ENCODE measurements at places on chromosomes 16 and 17.

DNA sequence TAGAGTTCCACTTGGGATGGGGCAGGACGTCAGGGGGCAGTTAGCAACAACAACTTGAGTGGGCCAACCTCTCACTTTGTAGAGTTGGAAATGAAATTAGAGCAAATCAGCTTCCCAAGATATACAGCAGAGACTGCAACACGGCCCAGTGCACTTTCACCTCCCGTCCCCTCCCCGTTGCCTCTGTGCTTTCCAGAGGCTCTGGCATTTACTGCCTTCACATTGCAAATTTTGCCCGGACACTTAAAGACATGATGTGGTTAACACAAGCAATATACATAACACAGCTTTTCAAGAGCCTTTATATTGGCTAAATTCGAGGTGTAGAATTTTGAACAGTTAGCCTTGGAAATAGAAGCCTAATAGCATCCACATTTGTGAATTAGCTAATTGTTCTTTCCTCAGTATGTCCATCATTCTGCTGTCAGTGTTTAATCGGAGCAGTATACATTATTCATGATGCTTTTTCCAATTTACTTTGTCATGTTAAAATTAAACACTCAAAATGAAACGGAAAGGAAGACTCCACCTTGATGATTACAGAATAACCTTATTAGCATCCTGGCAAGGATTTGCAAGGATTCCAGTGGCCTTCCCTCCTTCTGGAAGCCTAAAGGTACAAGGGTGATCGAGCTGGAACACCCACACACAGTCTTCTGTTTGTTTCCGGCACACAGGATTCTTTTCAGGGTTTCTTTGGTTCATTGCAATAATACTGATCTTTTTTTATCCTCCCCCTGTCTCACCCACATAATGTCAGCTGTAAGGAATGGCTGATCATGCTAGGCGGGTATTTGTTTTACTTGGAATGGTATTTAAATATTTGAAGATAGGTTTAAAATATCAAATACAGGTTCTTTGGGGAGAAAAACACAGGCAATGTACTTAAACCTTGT lies 190.9 kb upstream of the CACNG5 start:
- DNase-seq = no peak

GRCh38 chr17:68349157-68349556 lies 57.9 kb downstream of the ARSG start:
- no peak for DNase-seq

- DNase-seq = no peak
Observed at GRCh38 chr17:51045621-51046020, 75.0 kb downstream of the SPAG9 start.

- no peak for DNase-seq
Observed at GRCh38 chr17:79164913-79165695, 90.5 kb downstream of the ENGASE start.

DNA sequence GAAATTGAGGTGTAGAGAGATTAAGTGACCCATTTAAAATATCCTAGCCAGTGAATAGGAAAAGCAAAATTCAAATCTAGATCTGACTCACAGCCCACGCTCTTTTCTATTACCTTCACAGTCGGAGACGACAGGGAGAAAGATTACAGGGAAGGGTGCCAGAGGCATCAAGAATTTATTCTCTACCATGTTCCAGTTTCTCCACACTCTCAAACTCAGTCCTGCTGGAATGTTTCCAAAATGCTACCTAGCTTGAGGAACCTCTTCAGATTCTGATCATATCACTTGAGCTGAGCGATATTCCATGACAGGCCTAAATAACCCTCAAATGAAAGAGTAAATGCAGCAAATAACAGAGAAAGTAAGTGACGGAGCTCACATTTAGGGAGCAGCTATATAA lies 5.4 kb upstream of the PSMD7 start:
- DNase-seq = no peak

GRCh38 chr17:75442168-75443103 lies 14.0 kb upstream of the TMEM94 start:
- no peak for DNase-seq

- no peak for DNase-seq
Observed at GRCh38 chr16:49485663-49486062, 112.1 kb downstream of the C16orf78 start.

DNA sequence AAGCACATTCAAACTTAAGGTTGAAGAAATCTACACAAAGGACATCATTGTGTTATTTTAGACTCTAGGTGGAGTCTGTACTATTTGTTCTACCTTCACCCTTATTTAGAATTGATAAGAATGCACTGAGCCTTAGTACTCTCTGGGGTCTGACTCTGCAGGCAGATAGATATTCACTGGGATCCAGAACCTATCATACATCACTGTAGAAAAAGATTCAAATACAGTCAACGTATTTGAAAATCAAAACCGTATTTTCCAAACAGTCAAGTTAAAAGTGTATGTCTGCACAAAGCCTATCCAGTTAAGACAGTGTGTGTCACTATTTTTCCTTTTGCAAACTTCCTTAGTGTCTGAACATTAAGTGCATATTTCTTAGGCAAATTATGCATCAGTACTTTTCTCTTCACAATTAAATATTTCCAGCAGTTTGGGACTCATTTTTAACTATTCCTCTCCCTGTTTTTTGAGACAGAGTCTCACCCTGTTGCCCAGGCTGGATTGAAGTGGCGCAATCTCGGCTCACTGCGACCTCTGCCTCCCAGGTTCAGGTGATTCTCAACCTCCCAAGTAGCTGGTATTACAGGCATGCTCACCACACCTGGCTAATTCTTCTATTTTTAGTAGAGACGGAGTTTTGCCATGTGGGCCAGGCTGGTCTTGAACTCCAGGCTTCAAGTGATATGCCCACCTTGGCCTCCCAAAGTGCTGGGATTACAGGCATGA lies 22.3 kb downstream of the MOSMO start:
- DNase-seq = no peak

DNA sequence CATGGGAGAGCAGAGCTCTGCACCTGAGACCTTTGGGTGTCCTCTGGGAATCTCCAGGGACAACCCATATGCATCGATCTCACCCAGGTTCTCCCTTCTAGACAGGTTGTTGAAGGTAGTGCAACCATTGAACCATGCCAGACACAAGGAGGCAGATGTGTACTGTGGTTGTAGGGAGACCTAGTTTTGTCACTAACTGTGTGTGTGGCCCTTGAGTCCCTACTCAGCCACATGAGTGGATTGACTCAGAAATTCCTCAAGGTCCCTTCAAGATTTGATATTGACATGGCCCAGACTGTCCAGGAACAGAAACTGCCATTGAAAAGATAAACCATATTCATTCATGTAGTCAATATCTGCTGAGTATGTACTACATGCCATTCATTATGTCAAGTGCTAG lies 396.4 kb upstream of the CCL2 start:
- DNase-seq = no peak

GRCh38 chr17:17537311-17538099 lies 41.3 kb upstream of the RASD1 start:
- no peak for DNase-seq

- no peak for DNase-seq
Observed at GRCh38 chr16:7313170-7313569, 19.5 kb upstream of the RBFOX1 start.

DNA sequence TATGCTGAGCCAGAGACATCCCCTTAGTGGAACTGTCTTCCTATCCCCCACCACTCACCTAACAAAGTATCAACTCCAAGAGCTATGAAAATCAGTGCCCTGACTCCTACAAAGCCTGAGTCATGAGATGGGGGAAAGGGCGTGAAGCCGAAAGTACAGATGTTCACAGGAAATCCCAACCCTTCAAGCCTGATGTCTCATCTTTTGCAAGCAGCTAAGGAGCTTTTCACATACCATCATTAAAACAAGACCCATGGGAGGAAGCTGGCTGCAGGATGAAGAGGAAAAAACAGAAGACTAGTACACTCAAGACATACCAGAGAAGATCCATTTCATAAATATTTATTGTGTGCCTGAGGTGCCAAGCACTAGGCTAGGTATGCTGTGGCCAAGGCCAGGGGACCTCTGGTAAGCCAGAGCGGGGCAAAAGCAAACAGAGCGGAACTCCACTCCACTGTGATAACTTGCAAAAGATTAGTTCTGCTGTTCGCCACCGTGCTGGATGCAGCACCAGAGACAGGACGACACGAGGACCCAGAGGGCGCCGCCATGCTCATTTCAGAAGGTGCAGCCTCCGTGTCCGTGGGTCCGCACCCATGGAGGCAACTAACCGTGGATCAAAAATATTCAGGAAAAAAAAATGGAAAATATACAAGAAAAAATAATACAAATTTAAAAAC lies 4.5 kb upstream of the MNT start:
- no peak for DNase-seq

DNA sequence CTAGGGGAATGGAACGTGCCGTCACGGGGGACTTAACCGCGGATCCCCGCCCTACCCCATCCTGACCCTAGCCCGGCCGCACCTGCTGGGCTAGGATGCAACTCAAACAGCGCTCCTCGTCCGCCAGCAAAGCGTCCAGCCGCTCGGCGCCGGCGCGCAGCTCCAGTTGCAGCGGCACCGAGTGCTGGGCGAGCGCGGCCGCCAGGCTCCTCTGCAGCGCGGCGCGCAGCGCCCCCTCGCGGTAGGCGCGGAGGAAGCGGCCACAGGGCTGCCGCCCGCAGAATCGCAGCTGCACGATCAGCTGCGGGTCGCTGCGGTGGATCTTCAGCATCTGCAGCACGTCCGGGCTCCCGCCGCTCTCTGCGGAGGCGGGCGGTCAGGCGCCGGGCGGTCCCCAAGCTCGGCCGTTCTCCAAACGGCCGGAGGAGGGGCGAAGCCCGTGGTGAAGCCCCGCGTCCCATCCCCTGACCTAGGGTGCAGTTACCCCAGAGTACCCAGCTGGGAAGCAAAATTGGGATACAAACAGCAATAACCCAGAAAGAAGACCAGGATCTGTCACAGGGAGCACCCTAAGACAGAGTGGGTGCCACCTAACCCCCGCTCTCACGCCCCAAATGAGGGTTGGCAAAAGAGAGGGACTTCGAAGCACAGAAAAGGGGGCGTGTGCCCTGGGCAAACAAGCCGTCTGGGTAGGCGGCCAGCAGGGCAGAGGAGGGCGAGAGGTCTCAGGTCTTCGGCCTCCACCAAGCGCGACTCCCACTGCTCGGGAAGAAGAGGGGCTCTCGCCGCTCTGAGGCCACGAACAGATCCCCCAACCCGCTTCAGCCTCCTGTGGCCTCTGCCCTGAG lies 4.2 kb downstream of the TRADD start:
- DNase-seq = peak; percentile 89

DNA sequence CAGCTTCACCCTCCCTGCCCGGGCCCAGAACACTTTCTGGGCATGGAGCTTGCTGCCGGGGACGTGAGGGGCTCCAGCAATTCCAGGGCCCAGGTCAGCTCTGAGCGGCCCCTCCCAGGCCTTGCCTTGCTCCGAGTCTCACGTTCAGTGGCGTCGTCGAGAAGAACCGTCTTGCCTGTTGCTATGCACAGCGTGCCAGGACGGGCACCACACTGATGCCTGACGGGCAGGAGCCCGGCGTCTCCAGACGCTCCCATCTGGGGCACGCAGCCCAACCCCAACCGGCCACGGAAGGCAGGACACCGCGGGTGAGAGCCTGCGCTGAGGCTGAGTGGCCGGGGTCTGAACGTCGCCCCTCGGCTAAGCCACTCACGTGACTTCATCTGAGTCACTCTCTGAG lies 27.1 kb downstream of the TIMM22 start:
- no peak for DNase-seq

DNA sequence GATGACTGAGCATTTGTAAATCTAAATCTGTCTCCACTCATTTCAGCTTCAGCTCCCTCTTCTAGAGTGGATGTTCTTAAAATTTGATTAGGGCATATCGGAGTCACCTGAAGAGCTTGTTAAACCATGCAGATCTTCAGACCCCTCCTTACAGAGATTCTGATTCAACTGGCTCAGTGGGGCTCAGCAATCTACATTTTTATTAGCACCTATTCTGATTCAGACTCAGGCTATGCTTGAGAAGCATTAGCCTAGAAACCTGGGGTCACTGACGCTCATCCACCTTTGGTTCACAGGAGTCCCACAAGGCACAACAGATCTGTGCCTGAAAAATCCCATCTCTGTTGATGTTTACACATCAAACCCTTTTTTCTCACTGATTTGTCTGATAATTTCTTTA lies 365.6 kb downstream of the GRIN2A start:
- DNase-seq = no peak

DNA sequence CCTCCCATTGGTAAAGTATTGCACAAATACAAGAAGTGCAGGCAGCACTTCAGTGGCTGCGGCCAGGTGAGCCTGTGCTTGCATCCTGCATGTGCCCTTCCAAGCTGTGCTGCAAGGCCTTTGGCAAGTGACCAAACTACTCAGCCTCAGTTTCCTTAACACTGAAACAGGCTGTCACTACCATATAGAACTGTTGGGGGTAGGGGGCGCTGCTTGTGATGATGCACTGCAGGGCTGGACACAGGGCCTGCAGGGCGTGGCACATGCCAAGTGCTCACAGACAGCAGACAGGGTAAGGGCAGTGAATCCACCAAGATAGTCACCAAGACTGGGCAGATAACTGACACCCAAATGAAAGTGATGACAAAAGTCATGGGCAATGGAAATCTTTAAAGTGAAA lies 65.6 kb upstream of the SREBF1 start:
- DNase-seq = peak; percentile 24

DNA sequence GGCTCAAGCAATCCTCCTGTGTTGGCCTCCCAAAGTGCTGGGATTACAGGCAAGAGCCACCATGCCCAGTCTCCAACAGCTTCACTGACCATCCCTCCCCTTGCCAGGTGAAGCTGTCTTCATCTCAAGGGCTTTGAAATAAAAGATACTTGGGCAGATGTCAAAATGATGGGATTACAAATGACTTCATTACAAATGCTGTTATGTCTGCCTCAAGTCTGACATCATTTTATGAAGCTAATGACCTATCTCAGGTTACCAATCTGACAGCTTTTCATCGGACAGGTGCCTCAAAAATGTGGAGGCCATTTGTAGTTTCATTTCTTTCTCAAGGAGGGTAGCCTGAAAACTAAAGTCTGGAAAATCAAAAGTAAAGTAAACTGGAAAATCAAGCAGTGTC lies 323.7 kb upstream of the TBX2 start:
- DNase-seq = no peak

DNA sequence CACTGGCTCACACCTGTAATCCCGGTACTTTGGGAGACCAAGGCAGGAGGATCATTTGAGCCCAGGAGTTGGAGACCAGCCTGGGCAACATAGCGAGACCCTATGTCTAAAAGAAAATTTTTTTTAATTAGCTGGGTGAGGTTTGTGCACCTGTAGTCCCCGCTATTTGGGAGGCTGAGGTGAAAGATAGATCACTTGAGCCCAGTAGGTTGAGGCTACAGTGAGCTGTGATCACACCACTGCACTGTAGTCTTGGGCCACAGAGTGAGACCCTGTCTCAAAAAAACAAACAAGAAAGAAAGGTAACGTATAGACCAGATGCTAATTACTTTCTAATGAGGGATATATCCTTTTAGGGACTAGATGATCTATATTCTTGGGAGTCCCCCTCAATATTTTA lies 8.1 kb downstream of the NOL11 start:
- no peak for DNase-seq

DNA sequence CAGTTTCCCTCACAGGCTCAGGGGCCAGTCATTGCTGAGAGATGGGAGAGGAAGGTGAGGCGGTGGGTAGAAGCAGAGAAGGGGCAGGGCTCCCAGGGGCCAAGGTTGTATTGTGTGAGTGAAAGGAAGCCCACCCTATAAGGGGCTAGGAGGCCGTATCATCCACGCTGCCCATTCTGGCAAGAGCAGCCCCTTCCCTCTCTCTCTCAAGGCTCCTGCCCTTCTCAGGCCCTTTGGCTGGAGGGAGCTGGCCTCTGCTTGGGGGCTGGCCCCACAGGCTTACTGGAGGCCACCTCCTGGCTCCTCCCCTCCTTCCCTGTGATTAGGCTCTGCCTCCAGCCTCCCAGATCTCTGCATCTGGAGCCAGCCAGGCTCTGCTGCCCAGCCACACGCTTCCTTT lies 7.6 kb downstream of the TBKBP1 start:
- DNase-seq = no peak

- peak; percentile 82 for DNase-seq
Observed at GRCh38 chr17:9241371-9241712, 220.0 kb downstream of the NTN1 start.
